ENCODE measurements at places on chromosomes 2 and 18. TPM values are rescaled to one million over a fixed set of nuclear protein-coding genes. Genes with fewer than 3 reads are reported as not detected.

The PLGLB1 gene
- total RNA-seq, result 0.99 TPM

DNA sequence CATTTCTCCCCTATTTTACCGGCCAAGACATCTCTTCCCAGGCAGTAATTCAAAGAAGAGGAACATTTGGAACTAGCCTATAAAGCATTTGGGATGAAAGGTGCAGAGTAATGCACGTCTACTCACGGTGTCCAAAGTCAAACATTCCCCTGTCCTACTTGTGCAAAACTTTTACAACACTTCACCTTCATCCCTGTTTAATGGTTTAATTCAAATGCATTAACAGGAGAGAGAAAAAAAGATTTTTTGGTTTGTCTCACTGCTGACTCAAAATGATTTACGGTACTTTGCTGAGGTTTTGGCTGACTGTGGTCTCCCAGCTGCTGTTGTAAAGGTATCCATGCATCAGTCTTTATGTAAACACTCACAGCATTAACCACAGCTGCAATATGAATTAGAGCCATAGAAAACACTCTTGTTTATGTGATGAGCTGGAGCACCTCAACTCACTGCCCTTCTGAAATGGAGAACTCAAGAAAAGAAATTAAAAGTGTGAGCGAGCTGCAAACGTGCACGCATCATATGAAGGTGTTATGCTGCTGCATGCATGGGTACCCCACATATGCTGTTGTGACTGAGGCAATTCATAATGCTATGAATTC is 220.5 kb downstream of the PIEZO2 start:
- DNase-seq, result peak; percentile 92

DNA sequence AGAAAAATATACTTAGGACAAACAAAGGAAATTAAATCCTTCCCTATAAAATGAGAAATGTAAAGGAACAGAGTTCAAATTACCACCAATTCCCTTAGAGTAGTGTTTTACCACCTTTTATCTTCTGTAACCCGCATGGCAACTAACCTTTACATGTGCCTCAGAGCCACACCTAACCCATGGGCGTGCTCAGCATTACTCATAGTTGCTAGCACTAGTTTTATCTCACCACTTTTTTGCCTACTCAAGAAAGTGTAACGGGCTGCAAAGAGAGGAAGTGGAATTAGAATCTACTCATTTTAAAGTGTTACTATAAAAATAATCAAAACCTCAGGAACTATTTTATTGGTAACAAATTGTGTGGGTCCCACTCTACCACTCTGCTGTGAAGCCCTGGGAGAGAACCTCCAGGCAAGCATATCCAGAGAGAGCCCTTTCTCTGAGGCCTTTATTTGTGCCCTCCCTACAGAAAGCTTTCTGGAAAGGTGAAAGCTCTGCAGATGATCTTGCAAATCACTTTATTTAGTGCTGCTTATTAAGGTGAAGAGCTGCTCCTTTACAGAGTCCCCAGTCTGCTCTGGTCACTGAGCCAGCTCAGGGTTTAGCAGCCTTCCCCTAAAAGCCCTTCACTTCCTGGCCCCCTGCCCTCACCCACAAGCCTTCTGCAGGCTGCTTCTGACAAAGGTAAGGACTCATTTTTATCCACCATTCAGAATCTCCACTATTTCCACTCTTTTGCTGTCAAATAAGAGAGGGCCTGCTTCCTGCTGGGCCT is 98.8 kb downstream of the TRABD2A start:
- no peak for DNase-seq

DNA sequence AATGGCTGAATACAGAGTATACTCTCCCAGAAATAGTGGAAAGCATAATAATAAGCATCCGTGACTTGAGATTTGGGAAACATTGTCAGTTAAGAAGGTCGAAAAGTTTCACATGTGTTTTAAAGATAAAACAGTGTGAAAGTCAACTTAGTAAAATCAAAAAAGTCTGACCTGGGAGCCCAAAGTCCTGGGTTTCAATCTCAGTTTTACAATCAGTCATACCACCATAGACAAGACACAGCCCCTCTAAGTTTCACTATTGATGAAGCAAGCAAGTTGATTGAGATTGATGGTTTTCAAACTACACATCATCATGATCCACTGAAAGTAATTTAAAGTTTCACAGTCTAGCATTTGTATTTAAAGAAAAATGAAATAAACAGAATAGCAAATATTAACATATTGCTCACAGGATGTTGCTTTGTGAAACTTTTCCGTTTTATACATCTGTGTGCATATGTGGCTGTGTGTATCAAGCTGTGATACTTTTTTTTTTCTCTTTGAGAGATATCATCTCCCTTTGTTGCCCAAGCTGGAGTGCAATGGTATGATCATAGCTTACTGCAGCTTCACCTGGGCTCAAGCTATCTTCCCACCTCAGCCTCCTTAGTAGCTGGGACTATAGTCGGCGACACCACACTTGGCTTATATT is 71.1 kb downstream of the PIK3C3 start:
- no peak for DNase-seq

DNA sequence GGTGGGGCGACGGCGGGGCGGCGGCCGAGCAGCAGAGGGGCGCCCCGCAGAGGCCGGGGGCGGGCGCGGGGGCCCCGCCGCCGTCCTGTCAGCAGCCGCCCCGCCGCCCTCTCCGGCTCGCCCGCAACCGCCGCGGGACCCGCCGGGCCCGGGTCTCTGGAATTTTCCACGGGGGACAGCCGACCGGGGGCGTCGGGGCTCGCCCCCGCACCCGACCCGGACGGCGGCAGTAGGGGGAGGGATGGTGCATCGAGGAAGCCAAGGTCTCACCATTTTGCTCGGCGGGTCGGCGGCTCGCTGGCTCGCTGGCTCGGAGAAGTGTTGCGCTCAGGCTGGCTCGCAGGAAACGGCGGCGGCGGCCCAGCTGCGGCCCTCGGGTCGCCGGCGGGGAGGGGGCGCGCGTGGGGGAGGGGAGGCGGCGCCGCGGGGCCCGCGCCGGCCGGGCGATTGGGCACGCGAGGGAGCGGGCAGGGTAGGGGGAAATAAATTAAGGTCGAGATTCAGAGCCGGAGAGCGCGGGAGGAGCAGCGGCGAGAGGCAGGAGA is 405 bp downstream of the PPP3R1 start:
- no peak for DNase-seq

The NEB gene
- 0.26 TPM for total RNA-seq

The ZNF892 gene
- total RNA-seq, result 7.3 TPM

The RTP5 gene
- total RNA-seq, result not detected

- DNase-seq, result peak; percentile 40
These were observed 158.4 kb downstream of the UBE2E3 start for GRCh38 chr2:181138816-181139215.

The TEKT4 gene
- total RNA-seq, result not detected

DNA sequence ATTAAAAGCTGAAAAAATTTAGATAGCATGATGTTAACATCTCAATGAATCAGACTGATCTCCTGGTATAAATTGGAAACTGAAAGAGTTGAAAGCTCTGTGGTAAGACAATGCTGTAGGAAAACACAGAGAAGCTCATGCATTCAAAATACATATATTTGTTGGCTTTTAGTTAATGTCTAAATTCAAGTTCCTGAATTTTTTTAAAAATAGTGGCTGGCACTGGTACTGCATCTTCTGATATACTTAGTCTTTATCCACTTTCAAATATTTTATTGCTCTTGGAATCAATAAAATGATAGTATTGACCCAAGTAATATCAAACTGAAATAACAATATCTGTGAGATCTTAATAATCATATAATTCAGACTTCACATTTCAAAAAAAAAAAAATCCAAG is 151.4 kb upstream of the FIGN start:
- no peak for DNase-seq

- no peak for DNase-seq
These were observed 88.9 kb downstream of the FEZ2 start for GRCh38 chr2:36509075-36509474.

- peak; percentile 96 for DNase-seq
These were observed 156.4 kb downstream of the DSEL start for GRCh38 chr18:67359873-67360838.

DNA sequence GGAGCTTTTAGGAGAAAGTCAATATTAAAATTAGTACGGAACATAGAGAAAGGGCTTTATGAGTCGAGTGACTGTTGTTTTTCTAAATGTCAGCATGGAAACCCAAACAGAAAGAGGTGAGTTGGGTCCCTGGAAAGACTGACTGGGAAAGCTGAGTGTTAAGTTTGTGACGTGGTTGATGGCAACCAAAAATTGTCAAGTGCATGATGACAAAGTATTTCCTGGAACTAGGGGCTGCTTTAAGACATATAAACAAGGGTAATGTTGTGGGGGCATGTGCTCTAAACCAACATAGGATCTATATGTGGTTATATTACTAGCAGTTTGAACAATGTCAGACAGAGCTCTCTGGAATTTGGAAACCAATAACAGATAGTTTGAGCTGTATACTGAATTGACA is 50.9 kb upstream of the GPD2 start:
- no peak for DNase-seq

GRCh38 chr2:52260904-52261303 is 1229.0 kb upstream of the NRXN1 start:
- DNase-seq, result peak; percentile 40

DNA sequence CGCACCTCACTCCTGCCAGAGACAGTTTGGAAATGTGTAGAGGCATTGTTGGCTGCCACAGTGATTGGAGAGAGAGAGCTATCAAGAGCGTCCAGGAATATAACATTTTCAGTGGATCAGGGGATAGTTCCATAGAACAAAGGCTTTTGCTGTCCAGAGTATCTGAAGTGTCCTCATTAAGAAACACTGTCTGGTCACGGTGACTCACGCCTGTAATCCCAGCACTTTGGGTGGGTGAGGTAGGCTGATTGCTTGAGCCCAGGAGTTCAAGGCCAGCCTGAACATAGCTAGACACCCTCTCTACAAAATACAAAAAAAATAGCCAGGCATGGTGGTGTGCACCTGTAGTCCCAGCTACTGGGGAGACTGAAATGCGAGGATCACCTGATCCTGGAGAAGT is 231.1 kb downstream of the MBD5 start:
- DNase-seq, result no peak

- no peak for DNase-seq
These were observed 975.6 kb downstream of the DCDC2C start for GRCh38 chr2:4678927-4679326.

DNA sequence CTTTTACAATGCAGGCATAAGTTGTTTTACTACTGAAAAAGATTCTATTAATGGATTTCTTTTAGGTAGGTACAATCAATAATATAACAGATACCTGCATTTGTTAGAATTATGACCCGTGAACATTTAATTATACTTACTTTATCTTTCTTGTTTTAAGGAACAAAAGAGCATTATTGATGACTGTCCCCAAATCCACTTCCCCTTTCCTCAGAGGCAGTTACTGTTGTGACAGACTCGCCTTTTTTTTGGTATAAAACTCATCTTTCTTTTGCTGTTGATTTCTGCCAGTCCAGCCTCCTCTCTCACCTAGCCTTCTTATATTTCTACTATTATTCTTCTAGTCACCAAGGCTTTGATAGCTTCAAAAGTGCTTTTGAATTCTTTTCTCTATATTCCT is 12.1 kb downstream of the ACTR3 start:
- no peak for DNase-seq

The HOXD9 gene
- total RNA-seq, result not detected

DNA sequence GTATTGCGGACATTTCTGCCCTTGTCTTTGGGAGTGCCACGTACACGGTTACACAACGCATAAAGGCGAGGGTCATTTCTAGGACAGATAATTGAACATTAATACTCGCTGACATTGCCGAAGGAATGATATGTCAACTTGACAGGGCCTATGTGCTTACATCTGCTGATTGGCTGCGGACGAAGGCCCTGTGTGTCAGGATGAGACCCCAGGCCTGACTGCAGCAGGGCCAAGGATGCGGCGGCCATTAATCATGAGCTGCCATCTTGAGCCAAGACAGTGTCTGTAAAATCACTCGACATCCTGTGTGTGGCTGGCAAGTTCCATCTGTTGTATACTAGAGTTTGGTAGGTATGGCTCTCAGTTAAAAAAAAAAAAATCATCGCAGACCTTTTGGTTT is 96.6 kb downstream of the MEIS1 start:
- DNase-seq, result no peak

The COL3A1 gene
- 925 TPM for total RNA-seq

- DNase-seq, result no peak
These were observed 233.8 kb upstream of the SKOR2 start for GRCh38 chr18:47485221-47485797.

The MAB21L4 gene
- total RNA-seq, result not detected

DNA sequence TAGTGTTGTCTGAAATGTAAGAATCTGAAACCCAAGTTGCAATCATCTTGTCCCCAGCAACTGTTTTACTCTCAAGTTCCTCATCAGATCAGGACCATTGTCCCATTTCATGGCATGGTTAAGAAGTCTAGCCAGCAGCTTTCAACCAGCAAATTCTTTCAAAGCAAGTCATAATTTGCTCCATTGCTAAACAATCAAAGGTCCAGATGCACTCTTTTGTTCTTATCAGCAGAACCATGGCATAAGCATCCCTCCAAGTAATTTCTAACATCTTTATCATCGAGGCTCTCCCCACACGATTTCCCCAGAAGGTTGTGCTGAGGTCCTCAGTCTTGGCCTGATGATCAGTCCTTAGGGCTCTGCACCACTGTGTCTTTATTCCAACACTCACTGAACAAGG is 67.5 kb upstream of the APCDD1 start:
- DNase-seq, result peak; percentile 73

The CNDP1 gene
- not detected for total RNA-seq

The CROCC2 gene
- 0.51 TPM for total RNA-seq

- peak; percentile 34 for DNase-seq
These were observed 1.3 kb upstream of the SMAD2 start for GRCh38 chr18:47931718-47932103.

- DNase-seq, result no peak
These were observed 132.2 kb upstream of the RASGRP3 start for GRCh38 chr2:33344230-33344629.

All from fibroblast of lung (primary cell).